CD4-positive, alpha-beta T cell treated with Interferon gamma for 1 hour (primary cell): ENCODE measurements at places on chromosomes 16 and 17.

GRCh38 chr17:76972046-76972641 is 103.9 kb downstream of the MGAT5B start:
- no peak for DNase-seq

DNA sequence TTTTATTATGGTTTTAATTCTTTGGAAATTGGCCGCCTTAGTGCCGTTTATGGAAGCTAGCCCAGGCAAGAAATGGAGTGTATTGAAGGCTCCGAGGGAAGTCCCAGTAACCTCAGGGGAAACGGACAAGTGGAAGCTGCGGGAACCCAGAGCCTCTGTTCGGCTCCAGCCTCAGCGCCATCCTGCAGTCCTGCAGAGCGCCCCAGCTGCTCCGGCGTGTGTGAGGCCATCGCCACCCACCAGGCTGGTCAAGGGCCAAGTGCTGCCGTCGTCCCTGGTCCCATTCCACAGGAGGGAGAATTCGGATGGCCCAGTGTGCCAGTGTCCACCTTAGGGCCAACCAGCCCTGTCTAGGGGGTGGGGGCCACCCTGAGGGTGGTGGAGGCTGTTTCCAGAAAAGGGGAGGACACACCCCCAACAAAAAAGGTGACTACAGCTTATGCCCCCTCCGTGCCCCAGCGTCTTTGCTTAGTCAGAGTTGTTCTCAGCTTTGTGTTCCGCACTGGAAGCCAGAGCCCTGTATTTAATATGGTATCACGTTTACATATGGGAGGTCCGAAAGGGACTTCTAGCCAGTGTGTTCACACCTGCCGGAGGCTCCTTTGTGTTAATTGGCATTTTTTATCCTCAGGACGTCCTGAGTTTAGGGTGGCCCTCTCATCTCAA is 13.0 kb downstream of the MGRN1 start:
- DNase-seq: no peak

DNA sequence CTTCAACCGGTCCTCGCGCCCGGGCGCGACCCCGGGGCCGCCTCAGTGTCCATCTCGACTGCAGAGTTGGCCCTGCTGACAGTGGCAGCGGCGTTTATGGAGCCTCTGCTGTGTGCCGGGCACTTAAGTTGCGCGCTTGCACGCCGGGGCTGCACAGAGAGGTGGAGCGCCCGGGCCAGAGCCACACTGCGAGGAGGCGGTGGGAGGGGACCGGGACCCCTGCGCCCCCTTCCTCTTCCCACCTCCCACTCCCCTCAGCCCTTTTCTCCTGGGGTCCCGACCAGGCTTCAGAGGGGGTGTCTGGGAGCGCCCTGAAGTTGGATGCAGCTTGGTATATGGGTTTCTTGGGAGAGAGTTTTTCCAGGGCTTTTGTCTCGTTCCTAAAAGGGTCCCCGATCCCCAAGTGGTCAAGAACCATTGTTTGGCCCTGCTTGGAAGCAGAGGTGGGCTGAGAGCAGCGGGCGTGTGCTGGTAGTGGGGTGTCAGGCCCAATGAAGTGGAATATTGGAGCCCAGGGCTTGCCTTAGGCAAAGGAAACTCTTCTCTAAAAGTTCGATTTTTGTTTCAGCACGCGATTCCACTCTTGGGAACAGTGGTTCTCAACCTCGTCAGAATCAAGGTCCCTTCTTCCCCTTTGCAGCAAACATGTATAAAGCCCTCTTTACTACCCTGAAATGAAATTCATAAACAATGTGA is 605 bp downstream of the MRTFB start:
- peak; percentile 1 for DNase-seq

DNA sequence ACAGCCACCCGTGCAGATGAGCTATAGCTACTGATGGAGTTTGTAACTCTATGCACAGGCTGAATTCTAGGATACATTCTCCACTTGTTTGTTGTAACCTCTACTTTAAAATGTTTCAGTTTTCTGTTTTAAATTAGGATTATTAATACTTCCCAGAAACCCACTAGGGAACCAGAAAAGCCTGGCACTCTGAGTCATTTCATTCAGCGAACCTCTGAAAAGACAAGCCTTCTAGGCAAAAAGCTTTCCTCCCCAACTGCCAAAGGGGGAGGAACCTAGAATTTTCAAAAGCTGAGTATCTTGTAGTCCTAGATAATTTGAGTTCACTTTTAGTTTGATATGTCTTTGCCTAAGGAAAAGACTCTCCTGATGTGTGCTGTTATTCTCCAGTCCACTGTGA is 43.2 kb downstream of the GOSR1 start:
- DNase-seq: no peak

DNA sequence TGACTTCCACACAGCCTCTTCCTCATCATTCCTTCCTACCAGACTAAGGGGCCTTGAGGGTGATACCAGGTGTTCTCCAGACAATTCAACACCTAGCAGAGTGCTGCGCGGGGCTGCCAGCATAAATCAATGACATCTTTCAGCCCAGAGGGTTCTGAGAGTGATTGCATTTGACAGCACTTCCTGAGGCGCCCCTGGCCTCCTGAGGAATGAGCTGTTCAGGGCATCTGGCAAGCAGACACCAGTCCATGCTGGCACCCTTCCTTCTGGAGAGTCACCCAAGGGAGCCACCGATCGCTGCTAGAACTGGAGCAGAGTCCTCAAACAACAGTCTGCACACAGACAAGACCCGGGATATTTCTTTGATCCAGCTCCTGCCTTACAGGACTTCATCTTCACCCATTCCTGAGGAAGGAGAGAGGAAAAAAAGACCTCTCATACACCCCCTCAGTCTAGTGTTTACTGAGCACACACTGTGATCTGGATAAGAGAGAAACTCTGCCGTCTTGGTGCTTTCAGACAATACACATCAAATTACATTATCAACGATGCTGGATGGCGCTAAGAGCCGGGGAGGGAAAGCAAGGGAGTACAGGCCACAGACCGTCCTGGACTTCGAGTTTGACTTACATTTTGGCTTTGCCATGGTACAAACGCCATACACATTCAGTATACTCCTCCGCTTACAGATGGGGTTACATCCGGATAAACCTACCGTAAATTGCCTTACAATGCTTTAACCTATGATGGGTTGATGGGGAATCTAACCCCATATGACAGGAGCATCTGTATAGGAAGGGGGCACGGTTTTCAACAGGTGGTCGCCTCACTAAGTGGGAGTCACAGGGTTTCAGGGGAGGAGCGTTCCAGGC is 23.0 kb downstream of the NPTX1 start:
- DNase-seq: no peak

DNA sequence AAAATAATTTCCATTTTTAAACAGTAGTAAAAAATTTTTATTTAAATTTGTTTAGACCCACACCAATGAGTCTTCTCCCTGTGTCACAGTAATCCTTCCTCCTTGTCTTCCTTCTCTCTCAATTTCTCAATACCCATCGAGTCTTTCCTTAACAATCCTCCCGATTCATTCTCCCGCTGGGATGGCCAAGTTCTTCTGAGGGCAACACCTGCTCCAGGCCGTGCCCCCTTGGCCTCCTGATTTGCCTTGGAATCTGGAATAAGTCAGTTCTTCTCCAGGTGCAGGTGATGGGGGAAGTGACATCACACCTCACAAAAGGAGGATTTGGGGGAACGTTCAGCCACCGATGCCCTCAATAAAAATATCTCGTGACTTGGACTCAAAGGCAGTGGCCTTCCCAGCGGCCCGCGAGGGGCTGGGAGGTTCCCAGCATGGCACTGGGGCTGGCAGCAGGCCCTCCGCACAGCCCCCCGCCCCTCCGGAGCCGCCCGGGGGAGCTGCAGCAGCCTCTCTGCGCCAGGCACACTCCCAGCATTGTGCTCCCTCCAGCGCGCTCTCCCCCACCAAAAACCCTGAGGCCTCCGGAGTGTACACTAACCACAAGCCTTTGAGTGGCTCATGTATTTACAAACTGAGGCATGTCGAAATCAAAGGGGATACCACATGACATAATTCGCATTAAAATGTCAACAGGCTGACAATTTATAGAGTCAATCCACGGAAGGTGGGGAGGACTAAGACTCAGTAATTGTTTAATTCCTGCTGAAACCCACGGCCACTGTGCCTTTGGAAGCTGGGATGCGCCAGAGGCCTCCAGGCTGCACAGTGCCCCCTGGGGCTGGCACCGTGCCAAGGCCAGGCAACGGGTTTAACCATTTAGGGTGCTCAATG is 120.5 kb downstream of the ZFHX3 start:
- DNase-seq: peak; percentile 36

GRCh38 chr17:78732354-78732753 is 49.7 kb downstream of the CYTH1 start:
- DNase-seq: no peak

- DNase-seq: no peak
Measured at GRCh38 chr17:68973098-68973846, 18.1 kb upstream of the ABCA8 start.

DNA sequence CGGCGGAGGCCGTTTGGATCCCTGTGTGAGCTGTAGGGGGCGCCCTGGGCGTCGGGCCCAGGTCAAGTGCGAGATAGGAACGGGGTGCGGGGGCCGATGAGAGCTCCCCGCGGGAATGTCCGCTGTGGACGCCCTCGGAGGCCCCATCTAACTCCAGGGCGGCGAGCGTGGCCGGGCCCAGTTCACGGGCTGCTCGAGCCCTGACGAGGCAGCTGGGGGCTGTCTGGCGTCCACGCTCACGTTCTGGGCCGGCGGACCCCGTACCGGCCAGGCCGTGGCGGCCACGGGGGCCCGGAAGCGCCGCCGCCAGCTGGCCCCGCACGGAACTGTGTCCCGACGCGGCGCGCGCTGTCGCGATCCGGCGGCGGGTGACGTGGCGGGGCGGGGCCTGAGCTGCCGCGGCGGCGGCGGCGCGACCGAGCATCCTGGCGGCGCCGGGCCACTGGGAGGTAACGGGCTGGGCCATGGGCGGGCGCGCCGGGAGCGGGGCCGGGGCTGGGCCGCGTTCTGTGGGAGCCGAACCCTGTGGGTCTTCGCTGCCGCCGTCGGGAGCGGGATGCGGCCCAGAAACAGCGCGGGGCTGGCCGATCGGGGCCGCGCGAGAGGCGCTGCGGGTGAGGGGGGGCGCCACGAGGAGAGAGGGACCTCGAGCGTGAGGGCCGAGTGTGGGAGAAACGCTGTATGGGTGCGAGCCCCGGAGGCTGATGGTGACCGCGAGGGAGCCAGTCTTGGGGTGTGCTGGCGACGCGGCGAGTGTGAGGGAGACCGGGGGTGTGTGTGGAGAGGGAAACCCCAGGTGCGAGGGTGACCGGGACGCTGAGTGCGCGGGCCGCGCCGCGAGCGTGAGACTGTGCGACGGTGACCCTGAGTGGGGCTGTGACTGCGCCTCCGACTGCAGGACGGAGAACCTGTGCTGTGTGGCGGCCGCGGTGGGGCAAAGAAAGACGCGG is at the start of gene SLC7A6:
SLC7A6 (plus strand) TSS at position 399 of the 950 bp plus-strand sequence. CDS start 10,201 bp downstream, outside the sequence.
- peak; percentile 81 for DNase-seq

DNA sequence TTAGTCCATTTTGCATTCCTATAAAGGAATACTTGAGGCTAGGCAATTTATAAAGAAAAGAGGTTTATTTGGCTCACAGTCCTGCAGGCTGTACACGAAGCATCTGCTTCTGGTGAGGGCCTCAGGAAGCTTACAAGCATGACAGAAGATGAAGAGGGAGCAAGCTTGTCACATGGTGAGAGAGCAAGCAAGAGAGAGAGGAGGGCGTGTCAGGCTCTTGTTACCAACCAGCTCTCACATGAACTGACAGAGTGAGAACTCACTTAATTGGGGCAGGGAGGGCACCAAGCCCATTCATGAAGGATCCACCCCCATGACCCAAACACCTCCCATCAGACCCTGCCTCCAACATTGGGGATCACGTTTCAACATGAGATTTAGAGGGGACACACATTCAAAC is 1.6 kb downstream of the CHCT1 start:
- DNase-seq: no peak

DNA sequence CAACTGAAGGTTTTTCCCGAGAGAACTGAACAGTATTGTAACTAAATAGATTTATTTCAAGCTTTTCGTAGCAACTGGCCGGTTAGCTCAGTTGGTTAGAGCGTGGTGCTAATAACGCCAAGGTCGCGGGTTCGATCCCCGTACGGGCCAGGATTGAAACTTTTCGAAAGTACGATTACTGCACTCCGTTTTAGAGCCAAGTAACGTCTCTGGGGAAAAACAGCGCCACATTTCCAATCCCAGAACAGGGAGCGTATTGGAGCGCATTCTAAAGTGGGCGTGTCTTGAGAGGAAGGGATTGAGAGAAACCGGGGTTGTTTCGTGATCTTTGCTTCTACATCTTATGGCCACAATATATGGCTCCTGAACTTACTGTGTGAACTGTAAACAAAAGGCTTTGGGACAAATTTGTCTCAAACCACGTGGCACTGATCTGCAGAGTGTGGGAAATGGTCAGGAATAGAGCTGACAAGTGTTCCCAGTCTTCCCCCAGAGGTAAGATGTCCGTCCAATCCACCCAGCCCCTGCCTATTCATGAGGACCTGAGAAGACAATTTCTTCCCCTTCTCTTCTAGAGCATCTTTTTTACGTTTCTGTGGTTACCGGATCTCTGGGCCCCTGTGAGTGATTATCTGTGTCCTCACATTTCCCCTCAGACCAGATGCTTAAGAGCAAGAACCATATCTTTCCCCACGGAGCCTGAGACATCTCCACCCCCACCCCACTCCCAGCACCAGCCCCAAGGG is 2.3 kb downstream of the BORCS6 start:
- DNase-seq: peak; percentile 85

- no peak for DNase-seq
Measured at GRCh38 chr16:59905606-59906005, 1171.5 kb upstream of the GOT2 start.

- DNase-seq: no peak
Measured at GRCh38 chr17:45031231-45032173, 19.9 kb downstream of the DCAKD start.

DNA sequence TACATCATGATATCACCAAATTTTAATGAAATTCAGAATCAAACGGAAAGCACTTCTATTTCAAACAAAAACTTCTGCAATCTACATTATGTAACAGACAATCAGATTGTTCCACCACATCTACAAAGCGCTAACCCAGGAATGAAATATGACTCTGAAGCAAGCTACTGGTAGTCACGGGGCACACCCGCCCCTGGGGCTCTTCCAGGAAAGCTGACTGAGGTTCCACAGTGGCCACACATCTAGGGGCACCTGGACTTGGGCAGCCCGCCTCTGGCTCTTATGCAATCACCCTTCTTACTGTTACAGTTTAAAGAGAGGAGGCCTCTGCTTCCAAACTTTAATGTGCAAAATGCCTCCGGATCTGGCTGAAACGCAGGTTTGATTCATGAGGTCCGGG is 27.5 kb downstream of the ZCCHC14 start:
- DNase-seq: peak; percentile 58

- DNase-seq: no peak
Measured at GRCh38 chr17:78766225-78766624, 15.8 kb downstream of the CYTH1 start.

- DNase-seq: no peak
Measured at GRCh38 chr17:81607431-81607830, 29.5 kb downstream of the NPLOC4 start.

- DNase-seq: peak; percentile 67
Measured at GRCh38 chr16:11672206-11673090, 4.2 kb downstream of the SNN start.

GRCh38 chr16:85284141-85284817 is 172.0 kb upstream of the CIBAR2 start:
- DNase-seq: no peak
